AG10803 (cell line): ENCODE measurements at places on chromosomes 11 and 22.

- DNase-seq = no peak
Observed at GRCh38 chr11:127789927-127790326, 789.4 kb upstream of the KIRREL3 start.

GRCh38 chr11:131454490-131454889 lies 84.1 kb downstream of the NTM start:
- DNase-seq = no peak

GRCh38 chr11:35035894-35036408 lies 103.0 kb upstream of the CD44 start:
- DNase-seq = peak; percentile 98

DNA sequence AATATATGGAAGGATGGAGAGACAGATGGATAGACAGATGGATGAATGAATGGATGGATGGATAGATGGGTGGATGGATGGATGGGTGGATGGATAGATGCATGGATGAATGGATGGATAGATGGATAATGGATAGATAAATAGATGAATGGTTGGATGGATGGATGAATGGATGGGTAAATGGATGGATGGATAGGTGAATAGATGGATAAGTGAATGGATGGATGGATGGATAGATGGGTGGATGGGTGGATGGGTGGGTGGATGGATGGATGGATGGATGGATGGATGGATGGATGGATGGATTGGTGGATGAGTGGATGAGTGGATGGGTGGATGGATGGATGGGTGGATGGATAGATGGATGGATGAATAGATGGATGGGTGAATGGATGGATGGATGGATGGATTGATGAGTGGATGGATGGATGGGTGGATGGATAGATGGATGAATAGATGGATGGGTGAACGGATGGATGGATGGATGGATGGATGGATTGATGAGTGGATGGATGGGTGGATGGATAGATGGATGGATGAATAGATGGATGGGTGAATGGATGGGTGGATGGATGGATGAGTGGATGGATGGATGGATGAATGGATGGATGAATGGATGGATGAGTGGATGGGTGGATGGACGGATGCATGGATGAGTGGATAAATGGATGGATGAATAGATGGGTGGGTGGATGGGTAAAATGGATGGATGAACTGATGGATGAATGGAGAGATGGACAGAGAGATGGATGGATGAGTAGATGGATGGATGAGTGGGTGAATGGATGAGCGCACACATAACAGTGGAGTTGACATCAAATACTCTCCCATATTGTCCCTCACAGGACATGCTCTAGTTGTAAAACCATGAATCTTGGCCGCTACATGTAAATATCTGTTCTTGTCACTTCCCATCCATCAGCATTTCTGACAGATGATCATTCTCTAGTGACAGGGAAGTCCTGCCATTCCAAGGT lies 8.8 kb downstream of the LSP1 start:
- no peak for DNase-seq

DNA sequence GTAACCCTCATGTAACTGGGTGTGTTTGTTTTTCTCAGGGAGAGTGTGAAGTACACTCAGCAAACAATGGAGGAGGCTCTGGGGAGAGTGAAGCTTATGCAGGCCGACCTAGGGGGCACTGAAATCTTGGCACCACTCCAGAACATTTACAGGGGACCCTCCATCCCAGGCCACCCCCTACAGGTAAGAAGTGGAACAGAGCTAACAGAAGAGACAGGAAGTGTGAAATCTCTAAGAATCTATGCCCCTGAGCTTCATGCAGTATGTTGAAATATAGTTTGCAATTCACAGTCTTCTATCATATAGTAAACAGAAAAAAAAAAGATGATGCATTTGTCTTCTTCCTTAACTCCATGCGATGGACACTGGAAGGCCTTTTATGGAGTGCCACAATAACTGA lies 8.4 kb downstream of the VWA5A start:
- DNase-seq = no peak

GRCh38 chr11:66277471-66278362 lies at the start of gene CNIH2:
Gene CNIH2, plus strand, starts transcription at chr11:66278175. Its CDS starts 282 bp downstream, at chr11:66278457.
- no peak for DNase-seq

DNA sequence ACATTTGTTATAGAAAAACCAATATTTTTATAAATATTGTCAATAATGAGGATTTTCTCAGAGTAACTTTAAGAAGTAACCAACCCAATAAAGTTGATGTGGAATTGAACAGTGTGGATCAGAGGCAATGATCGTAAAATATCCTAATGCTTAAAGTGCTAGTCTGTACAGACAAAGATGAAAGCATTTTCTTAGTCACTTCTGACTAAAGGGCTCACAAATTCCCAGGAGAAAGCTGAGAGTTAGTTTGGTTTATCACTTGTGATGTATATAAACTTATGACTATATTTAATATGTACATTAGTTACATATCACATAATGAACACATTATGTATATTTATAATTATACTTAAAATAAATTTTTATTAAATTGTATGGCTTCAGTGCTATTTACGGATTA lies 25.4 kb upstream of the DDI1 start:
- DNase-seq = no peak

GRCh38 chr22:41656556-41656955 lies 32.1 kb downstream of the SNU13 start:
- DNase-seq = peak; percentile 13

DNA sequence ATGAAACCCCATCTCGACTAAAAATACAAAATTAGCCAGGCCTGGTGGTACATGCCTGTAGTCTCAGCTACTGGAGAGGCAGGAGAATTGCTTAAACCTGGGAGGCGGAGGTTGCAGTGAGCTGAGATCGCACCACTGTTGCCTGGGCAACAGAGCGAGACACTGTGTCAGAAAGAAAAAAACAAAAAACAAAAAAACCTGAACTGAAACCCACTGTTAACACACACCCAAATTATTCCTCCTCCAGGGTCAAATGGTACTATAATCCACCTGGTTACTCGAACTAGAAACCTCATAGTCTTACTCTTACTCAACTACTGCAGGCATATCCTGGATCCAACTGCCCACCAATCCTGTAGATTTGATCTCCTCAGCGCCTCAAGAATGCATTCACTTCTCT lies 35.5 kb downstream of the USP28 start:
- no peak for DNase-seq

- no peak for DNase-seq
Observed at GRCh38 chr11:2564588-2565425, 120.0 kb downstream of the KCNQ1 start.

- DNase-seq = no peak
Observed at GRCh38 chr11:2763984-2764383, 64.2 kb upstream of the KCNQ1OT1 start.

- no peak for DNase-seq
Observed at GRCh38 chr11:1425006-1425405, 35.3 kb downstream of the BRSK2 start.

- no peak for DNase-seq
Observed at GRCh38 chr11:77402218-77402556, 71.7 kb downstream of the PAK1 start.

GRCh38 chr22:37188901-37189466 lies 937 bp upstream of the C1QTNF6 start:
- peak; percentile 39 for DNase-seq

DNA sequence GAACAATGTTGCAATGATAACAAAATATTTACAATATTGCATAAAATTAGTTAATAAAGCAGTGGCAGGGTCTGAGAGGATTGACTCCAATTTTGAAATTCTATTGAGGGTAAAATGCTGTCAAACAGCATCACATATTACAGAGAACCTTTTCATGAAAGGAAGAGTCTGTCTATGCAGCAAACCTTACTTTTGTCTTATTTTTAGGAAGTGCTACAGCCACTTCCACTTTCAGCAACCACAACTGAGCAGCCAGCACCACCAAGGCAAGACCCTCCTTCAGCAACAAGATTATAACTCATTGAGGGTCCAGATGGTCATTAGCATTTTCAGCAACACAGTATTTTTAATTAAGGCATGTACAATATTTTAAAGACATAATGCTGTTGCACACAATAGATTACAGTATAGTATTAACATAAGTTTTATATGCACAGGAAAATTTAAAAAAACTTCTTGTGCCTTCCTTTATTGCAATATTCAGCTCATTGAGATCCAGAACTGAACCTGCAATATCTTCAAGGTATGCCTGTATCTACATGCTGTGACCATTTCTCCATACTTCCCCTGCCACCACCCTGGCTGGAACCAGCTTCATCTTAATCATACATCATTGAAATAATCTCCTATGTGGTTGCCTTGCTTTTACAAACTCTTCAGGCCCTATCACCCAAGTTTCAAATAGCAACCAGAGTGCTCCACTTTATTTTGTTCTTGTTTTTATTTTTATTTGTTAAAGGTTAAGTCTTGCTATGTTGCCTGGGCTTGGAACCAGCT lies 711.2 kb downstream of the KCNA4 start:
- no peak for DNase-seq

- no peak for DNase-seq
Observed at GRCh38 chr22:23583836-23584235, 3.7 kb upstream of the IGLL1 start.

DNA sequence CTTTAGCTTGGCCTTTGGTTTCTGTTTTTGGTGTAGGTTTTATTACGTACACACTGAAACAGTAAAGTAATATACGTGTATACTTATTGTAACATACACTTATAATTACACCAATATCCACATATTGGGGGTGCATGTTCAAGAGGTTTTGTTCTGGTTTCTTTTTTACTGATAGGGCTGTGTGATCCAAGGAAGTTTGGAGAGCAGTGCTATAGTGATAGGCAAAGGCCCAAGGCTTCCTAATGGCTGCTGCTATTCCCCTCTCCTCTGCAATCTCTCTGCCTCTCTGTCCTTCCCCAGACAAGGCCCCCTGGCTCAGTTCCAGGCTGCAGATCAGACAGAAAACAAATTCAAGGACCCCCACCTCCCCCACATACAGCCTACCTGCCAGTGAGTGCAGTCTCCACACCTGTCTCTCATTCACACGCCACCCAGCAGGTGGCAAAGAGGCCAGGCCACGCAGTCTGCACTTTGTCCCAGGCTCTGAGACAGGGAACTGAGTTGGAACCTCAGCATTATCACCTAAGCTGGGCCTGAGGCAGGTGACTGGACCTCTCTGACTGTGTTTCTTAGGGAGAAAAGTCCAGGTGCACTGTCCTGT lies 15.1 kb downstream of the TMEM184B start:
- DNase-seq = no peak

- peak; percentile 23 for DNase-seq
Observed at GRCh38 chr22:19523240-19524169, 705 bp downstream of the CLDN5 start.

DNA sequence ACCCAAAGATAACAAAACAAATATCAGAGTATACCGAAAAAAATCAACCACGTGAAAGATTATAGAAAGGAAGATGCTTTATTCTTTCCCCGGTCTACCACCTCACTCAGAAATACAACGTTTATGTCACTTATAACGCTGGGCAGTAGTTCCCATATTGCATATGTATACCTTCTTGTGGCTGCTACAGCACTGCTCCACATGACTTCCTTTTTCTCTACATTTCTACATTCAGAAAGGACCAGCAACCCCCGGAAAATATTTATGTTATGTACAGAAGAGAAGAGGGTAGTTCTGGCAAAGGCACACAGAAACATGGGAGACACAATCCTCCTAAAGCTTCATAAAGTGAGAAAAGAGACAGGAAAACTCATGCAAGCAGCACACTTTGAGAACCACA lies 56.8 kb downstream of the MTMR2 start:
- DNase-seq = no peak

DNA sequence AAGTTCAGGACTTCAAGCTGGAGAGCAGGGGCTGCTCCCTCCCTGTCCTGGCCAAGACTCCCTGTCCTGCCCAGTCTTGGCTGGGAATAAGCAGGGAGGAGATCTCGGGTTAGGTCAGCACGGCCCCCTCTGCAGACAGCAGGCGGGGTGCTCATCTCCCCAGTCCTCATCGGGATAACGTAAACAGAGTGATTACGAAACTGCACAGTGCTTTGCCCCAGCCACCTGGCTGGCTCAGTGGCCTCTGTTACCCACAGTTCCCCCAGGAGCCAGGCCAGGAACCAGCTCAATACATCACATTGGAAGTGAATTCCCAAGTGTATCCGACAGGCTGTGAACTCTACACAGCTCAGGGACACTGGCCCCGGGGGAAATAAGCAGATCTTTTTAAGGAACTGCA lies 42.7 kb upstream of the KCNJ11 start:
- DNase-seq = no peak

GRCh38 chr22:19827341-19828034 lies 27.2 kb downstream of the GNB1L start:
- no peak for DNase-seq

DNA sequence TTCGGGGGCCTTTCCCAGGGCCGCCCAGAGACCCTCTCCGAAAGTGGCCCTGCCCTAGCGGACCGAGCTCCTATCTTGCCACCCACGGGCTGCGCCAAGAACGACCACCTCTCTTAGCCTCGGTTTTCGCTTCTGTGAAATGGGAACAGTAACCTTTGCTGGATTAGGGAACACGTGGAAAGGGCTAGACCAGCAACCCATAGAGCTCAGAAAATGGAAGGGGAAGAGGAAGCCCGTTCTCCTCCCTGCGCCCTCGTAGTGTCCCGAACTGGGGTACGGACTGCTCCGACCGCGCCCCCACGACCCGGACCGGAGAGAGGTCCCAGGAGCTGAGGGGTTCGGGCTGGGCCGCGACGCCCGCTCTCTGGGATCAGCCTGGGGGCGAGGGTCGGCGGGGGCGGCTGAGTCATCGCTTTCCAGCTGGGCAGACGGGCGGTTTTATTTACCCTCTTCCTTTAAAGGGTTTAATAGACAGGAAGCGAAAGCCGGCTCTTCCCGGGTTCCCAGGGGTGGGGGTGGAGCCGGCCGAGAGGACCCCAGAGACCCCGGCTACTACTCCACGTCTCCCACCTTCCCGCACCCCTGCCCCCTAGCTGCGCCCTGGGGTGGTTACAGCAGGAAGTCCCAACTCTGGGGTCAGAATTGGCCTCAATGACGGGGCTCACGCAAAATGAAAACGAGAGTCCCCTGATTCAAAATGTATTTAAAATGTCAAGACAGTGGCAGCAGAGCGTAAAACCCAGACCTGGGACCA lies 907 bp upstream of the PHLDA2 start:
- DNase-seq = peak; percentile 28

GRCh38 chr11:30333405-30333804 lies 10.5 kb downstream of the ARL14EP start:
- no peak for DNase-seq

- DNase-seq = peak; percentile 74
Observed at GRCh38 chr11:32312865-32313403, 122.4 kb downstream of the WT1 start.

DNA sequence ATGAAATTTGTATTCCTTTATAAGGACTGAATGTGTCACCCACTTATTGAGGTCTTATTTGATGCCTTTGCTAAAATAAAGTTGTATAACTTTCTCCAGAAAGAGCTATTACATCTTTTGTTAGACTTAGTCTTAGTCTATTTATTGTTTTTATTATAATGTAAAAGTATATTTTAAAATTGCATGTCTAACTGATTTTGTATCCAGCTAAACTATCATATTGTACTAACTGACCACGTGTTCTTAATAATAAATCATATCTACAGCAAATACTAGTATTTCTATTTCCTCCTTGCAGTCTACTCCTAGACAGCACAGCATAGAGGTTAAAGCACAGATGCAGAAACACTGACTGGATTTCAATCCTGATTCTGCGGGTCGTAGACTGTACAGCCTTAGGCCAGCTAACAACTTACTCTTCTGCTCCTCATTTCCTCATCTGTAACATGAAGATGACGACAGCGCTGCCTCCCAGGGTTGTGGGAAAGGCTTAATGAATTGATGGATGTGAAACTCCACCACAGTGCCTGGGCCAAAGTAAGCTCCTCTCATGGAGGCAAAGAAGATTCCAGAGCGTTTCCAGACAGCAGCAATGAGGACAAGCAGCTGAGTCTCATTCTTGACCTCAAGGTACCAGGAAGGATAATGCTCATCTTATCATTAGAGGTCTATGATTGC lies 13.2 kb downstream of the IFITM10 start:
- no peak for DNase-seq
